Body of pancreas (tissue), 4 donors: ENCODE measurements at places on chromosomes 11 and 22. TPM values are rescaled to one million over a fixed set of nuclear protein-coding genes. Genes with fewer than 3 reads are reported as not detected.

DNA sequence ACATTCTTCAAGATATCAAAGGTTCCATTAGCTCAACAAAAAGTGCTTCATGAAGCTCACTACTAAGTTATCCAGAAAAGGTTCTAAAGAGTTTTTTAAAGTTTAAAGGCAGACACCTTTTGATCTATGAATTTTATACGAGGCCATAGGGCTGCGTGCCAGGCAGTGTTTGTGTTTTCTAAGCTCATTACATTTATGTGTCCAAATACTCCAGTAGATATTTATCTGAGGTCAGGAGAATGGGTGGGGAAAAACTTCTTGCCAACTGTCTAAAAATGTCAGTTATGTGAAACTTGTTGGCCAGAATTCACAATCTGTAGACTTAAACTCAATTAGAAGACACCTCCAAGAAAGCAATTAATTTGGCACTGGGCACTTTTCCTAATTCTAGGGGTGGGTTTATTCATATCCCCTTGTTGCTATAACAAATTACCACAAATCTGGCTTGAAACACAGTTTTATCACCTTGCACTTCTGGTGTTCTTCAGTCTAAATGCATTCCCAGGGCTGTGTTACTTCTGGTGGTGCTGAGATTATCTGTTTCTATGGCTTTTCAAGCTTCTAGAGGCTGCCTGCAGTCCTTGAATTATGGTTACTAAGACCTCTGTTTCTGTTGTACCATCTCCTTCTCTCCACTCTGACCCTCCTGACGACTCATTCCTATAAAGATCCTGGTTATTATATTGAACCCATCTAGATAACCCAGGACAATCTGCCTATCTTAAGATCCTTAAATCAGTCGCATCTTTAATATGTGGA lies 1030.4 kb upstream of the CNTN5 start:
- no peak for DNase-seq

Gene GPHA2
- 18.5 TPM for total RNA-seq

Gene NDUFV1
- total RNA-seq, result 264 TPM

GRCh38 chr11:6608726-6609501 lies 3.1 kb downstream of the TAF10 start:
- no peak for DNase-seq

DNA sequence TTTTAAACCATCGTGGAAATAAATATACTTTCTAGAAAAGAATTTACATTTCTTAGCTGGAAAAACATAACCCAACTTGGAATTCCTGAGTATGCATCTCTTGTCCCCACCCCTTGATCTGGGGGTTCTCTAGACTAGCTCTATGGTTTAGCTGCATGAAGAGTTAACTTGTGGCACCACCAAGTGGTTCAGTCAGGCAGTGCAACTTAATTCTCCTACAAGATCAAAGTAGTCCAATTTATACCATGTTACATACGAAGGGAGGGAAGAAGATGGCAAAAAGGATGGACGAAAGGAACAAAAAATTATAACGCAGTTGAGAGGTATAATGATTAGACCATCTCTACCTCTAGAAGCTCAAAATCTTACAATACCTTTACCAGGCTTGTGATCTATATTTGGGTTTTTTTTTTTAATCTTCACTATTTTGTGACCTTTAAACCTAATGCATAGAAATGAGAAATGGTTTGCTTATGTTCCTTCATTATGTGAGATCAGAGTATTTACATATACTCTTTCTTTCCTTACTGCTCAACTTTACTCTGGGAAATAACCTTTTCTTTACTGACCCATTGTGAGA lies 28.5 kb upstream of the ALKBH3 start:
- DNase-seq, result peak; percentile 63

DNA sequence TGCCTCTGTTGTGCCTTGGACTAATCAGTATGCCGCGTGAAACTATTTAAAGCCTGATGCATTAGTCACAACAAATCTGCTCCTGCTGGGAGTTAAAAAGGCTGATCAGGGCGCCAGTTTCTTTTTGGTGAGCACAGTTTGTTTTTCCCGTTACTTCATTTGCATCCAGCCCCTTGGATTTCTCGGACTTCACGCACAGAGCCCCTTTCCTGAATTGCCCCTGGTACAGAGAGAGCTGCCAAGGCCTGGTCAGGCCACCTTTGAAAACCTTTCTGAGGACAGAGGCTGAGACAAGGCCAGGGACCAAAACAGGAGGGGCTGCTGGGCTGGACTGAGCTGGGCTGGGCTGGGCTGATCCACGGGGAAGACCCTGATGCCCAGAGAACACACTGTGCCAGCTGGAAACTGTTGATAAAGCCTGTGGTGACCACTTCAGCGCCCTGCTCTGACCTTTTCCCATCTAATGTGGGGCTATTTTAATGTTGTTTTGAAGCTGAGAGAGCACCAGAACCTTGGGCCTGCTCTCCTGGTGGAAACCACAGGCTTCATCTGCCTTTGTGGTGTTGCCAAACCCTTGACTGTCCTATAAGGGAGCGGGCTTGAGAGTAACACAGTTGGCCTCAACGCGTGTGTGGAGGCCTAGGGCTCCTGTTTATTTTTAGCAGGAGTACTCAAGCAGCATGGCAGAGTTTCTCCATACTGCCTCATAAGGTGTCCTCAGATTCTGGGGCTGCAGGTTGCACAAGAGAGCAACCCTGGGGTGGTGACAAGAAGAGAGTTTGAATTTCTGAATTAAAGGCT lies 44.2 kb downstream of the NAV2 start:
- DNase-seq, result no peak

DNA sequence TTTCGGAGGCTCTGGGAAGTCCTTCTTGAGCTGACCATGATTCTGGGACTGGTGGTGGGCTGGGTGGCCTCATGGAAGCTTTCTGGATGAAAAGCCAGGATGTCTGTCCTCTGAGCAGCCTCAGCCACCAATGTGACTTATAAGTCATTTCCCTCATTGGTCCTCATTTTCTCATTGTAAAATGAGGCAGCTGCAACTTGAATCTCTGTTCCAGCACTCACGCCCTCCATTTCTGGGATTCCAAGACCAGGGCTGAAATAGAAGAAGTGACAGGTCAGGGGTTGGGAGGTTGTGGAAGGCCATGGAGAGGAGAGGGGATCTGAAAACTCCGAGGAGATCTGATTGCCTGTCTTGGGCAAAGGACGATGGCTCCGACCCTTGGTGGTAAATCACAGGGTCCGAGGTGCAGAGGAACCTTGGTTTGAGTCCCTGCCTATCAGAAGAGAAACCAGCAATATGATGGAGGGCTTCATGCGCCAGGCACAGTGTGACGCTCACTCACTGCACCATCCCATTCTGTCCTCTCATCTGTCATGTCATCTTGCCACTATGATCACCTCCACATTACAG lies 38.3 kb downstream of the TSPAN18 start:
- DNase-seq, result no peak

Gene GGTLC2
- not detected for total RNA-seq

DNA sequence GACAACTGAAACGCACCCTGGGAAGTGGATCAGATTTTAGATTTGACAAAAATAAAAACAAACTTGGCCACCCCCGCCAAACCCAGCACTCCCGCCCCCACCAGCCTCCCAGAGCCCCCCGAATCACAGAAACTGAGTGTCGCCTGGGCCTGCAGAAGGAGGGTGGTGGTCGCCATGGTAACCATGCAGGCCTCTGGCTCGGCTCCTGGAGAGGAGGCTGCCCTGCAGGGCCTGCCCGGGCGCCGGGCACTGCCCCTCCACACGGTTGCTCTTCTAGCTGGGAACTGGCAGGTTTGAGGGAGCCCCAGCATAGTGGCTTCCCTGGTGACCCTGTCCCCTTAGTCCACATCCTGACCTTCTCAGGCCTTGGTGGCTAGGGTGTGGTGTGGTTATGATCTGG lies 19.3 kb downstream of the CACNA1I start:
- DNase-seq, result no peak

Gene KCNQ1
- total RNA-seq, result 46.1 TPM

DNA sequence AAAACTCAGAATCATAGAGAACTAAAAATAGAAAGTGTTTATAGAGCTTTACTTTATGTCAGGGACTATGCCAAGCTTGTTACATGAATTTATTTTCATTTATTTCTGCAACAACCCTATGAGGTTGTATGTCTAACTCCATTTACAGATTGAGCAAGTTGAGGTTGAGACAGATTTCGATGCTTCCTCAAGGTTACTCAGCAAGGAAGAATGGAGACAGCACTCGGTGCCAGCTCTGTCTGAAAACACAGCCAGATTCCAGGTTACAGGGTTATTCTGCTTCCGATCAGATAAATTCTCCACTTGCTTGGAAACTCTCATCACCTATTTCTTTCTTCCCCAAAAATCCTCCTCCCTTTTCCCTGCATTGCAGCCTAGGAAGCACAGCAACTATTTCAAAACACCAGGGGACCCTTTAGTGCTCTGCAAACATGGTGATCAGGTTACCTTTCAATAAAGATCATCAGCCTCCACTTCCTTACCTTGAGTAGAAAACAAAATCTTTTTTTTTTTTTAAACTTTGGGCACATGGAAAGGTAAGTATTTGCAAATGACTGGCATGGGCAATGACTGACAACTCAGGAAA lies 7.0 kb downstream of the MMP3 start:
- DNase-seq, result no peak

DNA sequence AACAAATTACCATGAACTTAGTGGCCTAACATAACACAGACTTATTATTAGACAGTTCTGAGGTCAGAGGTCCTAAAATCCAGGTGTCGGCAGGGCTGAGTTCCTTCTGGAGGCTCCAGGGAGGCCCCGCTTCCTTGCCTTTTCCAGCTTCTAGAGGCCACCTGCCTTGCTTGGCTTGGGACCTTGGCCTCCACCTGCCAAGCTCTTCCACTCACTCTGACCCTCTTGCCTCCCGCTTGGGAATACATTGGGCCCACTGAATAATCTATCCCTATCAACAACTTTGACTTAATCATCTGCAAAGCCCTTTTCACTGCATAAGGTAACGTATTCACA lies 3.2 kb upstream of the MS4A10 start:
- DNase-seq, result no peak

Gene SESN3
- 11.4 TPM for total RNA-seq

Gene KCNJ1
- total RNA-seq, result not detected

Gene ST14
- 55.3 TPM for total RNA-seq

DNA sequence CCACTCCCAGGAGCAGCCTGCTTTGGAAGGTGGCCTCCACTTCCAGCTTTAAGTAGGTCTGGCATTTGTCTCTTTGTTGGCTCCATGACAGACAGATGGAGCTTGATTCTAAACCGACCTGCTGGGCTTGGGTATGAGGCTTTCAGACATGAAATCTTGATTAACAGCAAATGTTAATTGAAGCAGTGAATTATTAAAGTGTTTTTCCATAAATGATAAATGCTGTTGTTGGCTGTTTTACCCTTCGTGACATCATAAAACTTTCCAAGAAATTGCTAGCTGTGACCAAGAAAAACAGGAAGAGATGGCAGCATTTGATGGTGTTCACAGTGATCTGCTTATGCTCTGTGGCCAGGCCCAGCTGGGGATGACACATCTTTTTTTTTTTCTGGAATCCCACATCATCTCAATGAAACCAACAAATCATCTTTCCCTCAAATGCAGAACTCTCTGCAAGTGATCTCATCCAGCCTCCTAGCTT lies 66.1 kb downstream of the RBMXL2 start:
- DNase-seq, result no peak

DNA sequence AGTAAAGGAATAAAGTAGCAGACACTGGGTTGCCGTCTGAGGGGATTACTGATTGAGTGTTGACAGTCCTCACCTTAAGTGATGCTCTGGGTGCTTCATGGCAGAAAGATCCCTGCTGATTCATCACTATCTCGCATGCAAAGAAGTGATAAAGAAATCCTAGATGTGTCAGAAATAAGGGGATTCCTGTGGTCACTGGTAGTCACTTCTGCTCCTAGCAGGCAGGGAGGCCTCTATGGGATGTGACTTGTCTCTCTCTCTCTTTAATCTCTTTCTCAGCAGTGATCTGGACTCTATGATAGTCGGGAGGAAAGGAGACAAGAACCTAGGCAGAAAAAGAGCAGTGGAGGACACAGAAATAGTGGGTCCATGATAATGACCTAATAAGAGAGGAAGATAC lies 30.9 kb upstream of the OR56A1 start:
- DNase-seq, result no peak

DNA sequence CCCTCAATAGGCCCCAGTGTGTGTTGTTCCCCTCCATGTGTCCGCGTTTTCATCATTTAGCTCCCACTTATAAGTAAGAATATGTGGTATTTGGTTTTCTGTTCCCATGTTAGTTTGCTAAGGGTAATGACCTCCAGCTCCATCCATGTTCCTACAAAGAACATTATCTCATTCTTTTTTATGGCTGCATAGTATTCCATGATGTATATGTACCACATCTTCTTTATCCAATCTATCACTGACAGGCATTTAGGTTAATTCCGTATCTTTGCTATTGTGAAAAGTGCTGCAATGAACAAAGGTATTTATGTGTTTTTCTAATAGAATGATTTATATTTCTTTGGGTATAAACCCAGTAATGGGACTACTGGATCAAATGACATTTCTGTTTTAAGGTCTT lies 42.1 kb downstream of the SLC36A4 start:
- no peak for DNase-seq

Gene KCTD14
- total RNA-seq, result 7.6 TPM

Gene MPST
- total RNA-seq, result 173 TPM

DNA sequence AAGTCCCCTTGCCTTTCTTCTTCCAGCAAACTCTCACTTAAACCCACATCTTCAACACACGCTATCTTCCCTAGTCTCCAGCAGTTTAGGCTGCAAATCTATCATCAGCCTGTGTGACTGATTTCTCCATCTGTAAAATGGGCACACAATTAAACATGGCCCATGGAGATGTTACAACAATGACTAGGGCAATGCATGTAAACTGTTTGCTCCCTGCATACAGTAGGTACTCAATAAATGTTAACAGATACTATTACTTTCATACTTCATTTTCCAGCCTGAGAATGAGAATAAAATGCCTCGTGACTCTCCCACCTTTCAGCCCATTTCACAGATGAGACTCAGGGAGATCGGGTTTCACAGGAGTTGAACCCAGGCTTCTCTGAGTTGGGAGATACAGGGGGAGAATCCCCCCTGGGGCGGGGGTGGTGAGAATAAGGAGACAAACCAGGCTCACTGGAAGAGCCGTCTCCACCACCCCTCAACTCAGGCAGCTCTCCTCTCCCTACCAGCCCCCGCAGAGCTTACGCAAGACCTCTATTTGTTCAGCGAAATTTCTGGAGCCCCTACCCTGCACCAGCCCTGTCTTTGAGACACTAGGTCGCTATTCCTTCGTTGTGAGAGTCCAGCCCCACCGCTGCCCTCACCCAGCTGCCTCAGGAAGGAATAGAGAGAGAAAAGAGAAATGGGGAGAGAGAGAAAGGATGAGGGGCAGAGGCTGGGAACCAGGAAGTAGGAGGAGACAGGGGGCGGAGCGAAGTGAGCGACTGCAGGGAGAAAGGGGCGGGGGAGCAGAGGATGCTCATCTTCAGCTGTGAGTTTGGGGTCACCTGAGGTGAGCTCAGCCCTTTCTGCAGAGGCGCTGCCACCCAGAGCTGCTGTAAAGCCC lies 42.1 kb upstream of the KLHL35 start:
- peak; percentile 51 for DNase-seq
